ENCODE measurements at places on chromosomes 3 and 15. TPM values are rescaled to one million over a fixed set of nuclear protein-coding genes. Genes with fewer than 3 reads are reported as not detected.

- DNase-seq = no peak
These were observed 55.5 kb downstream of the NBEAL2 start for GRCh38 chr3:47034868-47035489.

DNA sequence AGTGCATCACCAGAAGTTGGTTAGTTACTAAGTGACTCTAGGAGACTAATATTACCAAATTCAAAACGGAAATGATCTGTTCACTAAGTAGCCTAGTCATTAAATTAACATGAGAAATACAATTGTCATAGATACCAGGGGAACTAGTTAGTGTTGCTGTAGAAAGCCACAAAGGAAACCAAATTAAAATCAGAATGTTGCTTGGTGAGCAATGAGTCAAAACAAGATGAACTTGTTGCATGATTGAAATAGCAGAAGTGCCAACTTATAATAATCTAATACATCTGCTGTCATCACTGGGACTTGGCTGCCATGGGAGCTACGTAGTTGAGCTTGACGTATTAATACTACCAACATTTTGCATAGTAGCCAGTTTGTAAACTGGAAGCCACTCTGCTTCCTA, 458.1 kb downstream of the DIPK2A start:
- peak; percentile 14 for DNase-seq

TMA7 gene
- 419 TPM for total RNA-seq

- DNase-seq = no peak
These were observed 21.8 kb upstream of the PTX3 start for GRCh38 chr3:157414861-157415260.

DNA sequence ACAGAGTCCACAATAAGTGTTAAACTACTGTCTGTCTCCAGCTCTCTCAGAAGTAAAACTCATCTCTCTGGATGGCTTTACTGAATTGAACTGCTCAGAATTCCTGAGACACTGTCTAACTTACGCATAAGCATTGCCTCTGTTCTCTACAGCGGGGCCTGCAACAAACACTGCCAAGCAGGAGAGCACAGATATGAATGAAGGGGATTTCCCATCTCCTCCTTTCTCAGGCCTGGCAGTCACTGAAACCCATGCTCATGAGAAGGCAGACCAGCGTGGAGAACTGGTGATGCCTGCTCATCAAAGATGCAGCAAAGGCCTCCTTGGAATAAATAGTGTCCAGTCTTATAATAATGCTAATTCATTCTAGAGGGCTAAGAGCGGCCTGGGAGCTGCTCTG, 10.3 kb downstream of the RASGRP1 start:
- no peak for DNase-seq
